ENCODE measurements at places on chromosomes 2 and 18. TPM values are rescaled to one million over a fixed set of nuclear protein-coding genes. Genes with fewer than 3 reads are reported as not detected.

Gene CCDC148
- total RNA-seq: 0.23 TPM

Gene KHK
- total RNA-seq: 0.12 TPM

Gene COL3A1
- total RNA-seq: 8,532 TPM

Gene ANKRD62
- not detected for total RNA-seq

Gene PXDN
- total RNA-seq: 356 TPM

Gene MAP2
- 14.4 TPM for total RNA-seq

Gene TRIM54
- not detected for total RNA-seq

Gene C1QL2
- total RNA-seq: not detected

Gene RESP18
- total RNA-seq: not detected

Gene MARCO
- total RNA-seq: not detected

Gene KCNG2
- total RNA-seq: 2.2 TPM

Gene MEP1B
- not detected for total RNA-seq

Gene CACNB4
- total RNA-seq: 0.93 TPM
